Kidney epithelial cell (primary cell): ENCODE measurements at places on chromosomes 3 and 15. TPM values are rescaled to one million over a fixed set of nuclear protein-coding genes. Genes with fewer than 3 reads are reported as not detected.
A peak's percentile ranks its signal among the peaks of the same experiment; 100 is the strongest.

SLC22A13 gene
- total RNA-seq: 0.34 TPM in 1 of 2 replicates, not detected in the other

SAMMSON gene
- not detected in 2 replicates for total RNA-seq

DNA sequence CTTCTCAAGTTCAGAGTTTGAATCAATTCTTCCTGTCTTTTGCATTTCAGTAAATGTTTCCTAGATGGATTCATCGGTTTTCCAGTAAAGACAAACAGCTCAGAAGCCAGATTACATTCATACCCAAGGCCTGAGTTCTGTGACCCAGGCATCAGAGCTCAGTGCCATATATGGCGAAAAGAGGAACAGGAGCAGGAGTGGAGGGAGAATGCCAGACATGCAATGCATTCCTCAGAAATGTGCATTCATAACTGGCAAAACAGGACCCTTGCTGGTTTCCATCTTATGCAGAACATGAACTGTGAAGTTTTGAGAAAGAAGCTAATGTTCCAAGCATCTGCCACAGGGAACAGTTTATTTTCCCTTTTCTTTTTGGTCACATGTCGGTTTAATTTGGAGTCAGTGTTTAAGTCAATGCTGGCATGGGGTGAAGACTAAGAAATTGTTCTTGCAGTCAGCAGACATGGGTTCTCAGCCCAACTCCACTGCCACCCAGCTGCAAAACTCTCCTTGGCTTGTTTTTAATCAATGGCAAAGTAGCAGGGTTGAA, 116.5 kb downstream of the LPP start:
- DNase-seq: peak; percentile 79

- DNase-seq: peak; percentile 49
Observed at GRCh38 chr3:30292192-30292893, 314.1 kb upstream of the TGFBR2 start.

- peak; percentile 38 for DNase-seq
Observed at GRCh38 chr3:51539291-51539941, 897 bp downstream of the RAD54L2 start.

- DNase-seq: peak; percentile 21
Observed at GRCh38 chr3:132445817-132446216, 28.5 kb downstream of the DNAJC13 start.

GRCh38 chr15:100939791-100940190, 20.6 kb downstream of the LRRK1 start:
- DNase-seq: no peak

- DNase-seq: no peak
Observed at GRCh38 chr3:123941121-123941520, 19.9 kb downstream of the CCDC14 start.

DNA sequence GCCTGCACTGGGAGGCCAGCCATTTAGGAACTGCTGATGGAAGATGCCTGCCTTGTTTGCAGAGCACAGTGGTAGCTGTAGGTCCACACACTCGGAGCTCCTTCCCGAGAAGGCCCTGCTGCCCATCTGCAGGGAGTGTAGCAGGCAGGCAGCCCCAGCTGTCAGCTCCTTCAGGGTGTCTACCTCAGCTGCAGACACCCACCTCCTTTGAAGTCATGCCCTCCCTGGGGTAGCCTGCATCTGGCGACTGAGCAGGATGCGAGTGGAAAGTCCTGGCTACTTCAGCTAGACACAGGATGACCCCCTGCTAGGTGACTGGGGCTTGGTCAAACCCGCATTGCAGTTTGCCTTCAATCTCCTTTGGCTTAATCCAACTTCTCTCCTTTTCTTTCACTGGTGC, 93.2 kb upstream of the TLE3 start:
- no peak for DNase-seq

GRCh38 chr3:128436214-128436613, 30.5 kb downstream of the DNAJB8 start:
- no peak for DNase-seq
